ENCODE measurements at places on chromosomes 4 and X. TPM values are rescaled to one million over a fixed set of nuclear protein-coding genes. Genes with fewer than 3 reads are reported as not detected.

- DNase-seq: peak; percentile 8
These were observed 170.7 kb downstream of the SLIT2 start for GRCh38 chr4:20422398-20422797.

DNA sequence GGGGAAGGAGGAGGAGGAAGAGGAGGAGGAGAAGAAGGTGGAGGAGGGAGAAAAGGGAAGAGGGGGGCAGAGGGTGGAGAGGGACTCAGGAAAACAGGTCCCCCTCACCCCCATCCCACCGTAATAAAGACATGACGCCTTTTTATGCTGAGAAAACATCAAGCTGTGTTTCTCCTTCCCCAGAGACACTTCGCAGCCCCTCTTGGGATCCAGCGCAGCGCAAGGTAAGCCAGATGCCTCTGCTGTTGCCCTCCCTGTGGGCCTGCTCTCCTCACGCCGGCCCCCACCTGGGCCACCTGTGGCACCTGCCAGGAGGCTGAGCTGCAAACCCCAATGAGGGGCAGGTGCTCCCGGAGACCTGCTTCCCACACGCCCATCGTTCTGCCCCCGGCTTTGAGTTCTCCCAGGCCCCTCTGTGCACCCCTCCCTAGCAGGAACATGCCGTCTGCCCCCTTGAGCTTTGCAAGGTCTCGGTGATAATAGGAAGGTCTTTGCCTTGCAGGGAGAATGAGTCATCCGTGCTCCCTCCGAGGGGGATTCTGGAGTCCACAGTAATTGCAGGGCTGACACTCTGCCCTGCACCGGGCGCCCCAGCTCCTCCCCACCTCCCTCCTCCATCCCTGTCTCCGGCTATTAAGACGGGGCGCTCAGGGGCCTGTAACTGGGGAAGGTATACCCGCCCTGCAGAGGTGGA, 45.3 kb upstream of the SHOX start:
- no peak for DNase-seq

- DNase-seq: peak; percentile 68
These were observed at the start of gene OTUD5 for GRCh38 chrX:48957477-48957826. Gene OTUD5 (minus strand): TSS chrX:48957607. CDS start chrX:48957570, 37 bp downstream.

GRCh38 chr4:26325191-26325590, 4.4 kb downstream of the RBPJ start:
- peak; percentile 51 for DNase-seq

GRCh38 chrX:69046996-69047490, 118.2 kb downstream of the PJA1 start:
- no peak for DNase-seq

DNA sequence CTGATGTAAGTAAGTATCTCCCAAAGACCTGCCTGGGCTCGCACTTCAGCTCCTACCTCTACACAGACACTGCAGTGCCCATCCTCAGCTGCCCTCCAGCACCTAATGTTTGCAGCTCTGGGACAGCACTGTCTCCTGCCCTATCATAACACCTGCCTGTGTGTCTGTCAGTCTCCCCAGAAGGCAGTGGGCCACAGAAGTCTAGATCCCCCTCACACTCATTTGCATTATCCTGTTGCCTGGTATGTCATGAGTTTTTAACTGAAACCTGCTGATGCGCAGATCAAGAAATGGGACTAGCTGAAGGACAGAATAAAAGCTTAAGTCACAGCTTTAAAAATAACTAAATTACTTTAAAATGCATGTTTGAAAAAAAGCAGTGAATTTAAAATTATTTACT, 43.0 kb downstream of the LRP2BP start:
- DNase-seq: no peak

DNA sequence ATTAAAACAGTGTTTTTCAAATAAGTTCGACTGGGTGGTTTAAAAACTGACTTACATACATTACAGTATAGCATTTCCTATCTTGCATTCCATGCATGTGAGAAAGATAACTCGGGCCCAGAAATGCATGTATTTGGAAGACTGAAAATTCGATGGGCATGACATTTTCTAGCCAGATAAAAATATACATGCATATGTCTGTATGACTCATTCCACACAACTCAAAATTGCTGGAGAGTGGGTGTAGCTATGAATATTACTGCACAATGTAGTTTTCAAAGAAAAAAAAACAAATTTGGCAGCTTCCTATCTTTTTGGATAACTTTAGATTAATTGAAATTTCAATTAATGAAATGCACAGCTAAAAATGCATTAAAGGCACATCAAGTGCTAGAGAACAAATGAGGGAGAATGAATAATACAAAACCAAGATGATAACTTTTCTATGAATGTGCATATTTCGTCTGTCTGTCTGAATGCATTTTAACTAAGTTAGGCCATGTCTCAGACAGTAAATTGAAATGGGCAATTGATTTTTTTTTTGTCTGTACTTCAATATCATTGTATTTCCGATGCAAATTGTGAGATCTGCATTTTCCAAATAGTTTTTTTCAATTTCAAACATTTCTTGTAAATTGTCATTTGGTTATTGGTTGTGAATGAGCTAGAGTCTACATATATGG, 54.5 kb upstream of the GABRA2 start:
- no peak for DNase-seq

CDKL2 gene
- polyA plus RNA-seq: 0.47 TPM

NDST3 gene
- polyA plus RNA-seq: not detected

RS1 gene
- polyA plus RNA-seq: not detected

Data from CD8-positive, alpha-beta memory T cell (primary cell).